ENCODE measurements at places on chromosomes 7 and 10.
A peak's percentile ranks its signal among the peaks of the same experiment; 100 is the strongest.

DNA sequence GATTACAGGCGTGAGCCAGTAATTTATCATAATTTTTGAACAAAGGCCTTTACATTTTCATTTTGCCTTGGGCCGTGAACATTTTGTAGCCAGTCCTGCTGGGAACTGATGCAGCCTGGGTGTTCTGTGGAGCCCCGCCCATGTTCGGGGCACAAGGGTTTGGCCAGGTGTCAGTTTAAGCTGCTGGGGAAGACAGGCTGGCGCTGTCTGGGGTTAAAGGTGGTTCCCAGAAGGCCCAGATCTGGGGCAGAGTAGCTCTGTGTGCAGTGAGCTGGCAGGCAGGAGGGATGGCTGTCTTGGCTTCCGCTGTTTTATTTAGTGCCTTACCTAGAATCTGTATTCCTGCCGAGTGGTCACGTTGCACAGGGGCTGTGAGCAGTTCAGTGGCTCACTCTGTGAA lies 50.2 kb downstream of the DOCK1 start:
- no peaks in the 10 kb centered on the region for H3K4me1 ChIP-seq
- H3K27me3 ChIP-seq = no peaks in the 10 kb centered on the region
- H3K4me3 ChIP-seq = no peak overlapping the region

- no peaks in the 10 kb centered on the region for H3K4me1 ChIP-seq
- no peaks in the 10 kb centered on the region for H3K36me3 ChIP-seq
- H3K27ac ChIP-seq = no peak overlapping the region
- DNase-seq = no peak
- H3K4me3 ChIP-seq = no peak overlapping the region
These were observed 333.9 kb downstream of the ADRA2A start for GRCh38 chr10:111410740-111411139.

GRCh38 chr10:36248304-36248981 lies 606.3 kb upstream of the FZD8 start:
- H3K36me3 ChIP-seq = no peaks in the 10 kb centered on the region
- no peak for DNase-seq
- H3K4me3 ChIP-seq = no peak overlapping the region
- no peaks in the 10 kb centered on the region for H3K4me1 ChIP-seq
- H3K27me3 ChIP-seq = no peaks in the 10 kb centered on the region

GRCh38 chr10:60098677-60099601 lies 192.6 kb upstream of the CCDC6 start:
- H3K36me3 ChIP-seq = peaks cover 5% of the 10 kb centered on the region
- no peak overlapping the region for H3K4me3 ChIP-seq
- no peaks in the 10 kb centered on the region for H3K4me1 ChIP-seq
- H3K27me3 ChIP-seq = no peaks in the 10 kb centered on the region

GRCh38 chr10:96073722-96074121 lies 30.3 kb downstream of the CCNJ start:
- H3K27me3 ChIP-seq = no peaks in the 10 kb centered on the region
- H3K4me1 ChIP-seq = no peaks in the 10 kb centered on the region
- no peak for DNase-seq

DNA sequence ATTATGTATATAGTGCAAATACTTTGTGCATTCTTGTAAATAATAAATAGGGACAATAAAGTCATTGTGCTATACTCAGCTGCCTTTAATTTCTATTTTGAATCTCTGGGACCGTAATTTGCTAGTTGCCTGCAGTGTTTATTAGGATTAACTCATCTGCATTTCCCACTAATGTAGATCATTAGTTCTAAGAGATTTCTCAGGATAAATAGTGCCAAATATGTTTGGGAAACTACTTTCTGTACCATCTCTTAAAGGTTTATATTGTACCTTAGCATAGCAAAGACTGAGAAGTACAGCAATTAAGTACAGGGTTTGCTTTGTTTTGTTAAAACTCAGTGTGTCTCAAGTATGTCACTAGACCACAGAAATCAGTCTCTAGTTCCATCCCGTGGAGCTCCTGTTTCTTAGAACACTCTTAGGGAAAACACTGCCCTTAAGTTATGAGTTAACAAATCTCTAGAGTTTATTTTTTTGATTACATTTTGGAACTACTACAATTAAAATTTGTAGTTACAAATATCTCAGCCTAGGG lies 26.0 kb downstream of the ADD3 start:
- no peaks in the 10 kb centered on the region for H3K27me3 ChIP-seq
- no peak for DNase-seq
- no peak overlapping the region for H3K4me3 ChIP-seq
- H3K27ac ChIP-seq = no peak overlapping the region

GRCh38 chr10:28382525-28383269 lies 79.8 kb upstream of the MPP7 start:
- no peaks in the 10 kb centered on the region for H3K4me1 ChIP-seq
- no peak overlapping the region for H3K27ac ChIP-seq
- no peak for DNase-seq
- H3K36me3 ChIP-seq = no peaks in the 10 kb centered on the region
- H3K4me3 ChIP-seq = no peak overlapping the region
- H3K27me3 ChIP-seq = no peaks in the 10 kb centered on the region

DNA sequence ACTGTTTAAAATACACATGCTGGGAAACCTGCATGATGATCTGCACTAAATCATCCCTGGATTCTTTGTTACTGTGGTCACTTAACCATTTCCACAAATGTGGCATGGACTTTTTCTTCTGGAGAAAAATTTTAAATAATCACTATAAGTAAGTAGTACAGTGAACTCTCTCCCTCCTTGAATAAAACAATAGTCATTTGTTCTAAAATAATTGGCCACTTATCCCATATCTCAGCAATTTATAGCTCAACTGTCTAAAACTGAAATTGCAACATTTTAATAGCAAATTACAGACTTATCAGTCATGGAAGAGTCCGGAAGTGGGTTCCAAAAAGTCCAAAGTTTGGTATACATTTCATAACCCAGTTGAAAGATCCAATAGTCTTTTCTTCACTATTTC lies 90.9 kb downstream of the MTERF1 start:
- no peak overlapping the region for H3K27ac ChIP-seq
- no peak for DNase-seq
- H3K27me3 ChIP-seq = no peaks in the 10 kb centered on the region
- H3K4me1 ChIP-seq = no peaks in the 10 kb centered on the region

- no peaks in the 10 kb centered on the region for H3K36me3 ChIP-seq
- no peaks in the 10 kb centered on the region for H3K4me1 ChIP-seq
- DNase-seq = no peak
- H3K27ac ChIP-seq = no peak overlapping the region
- no peak overlapping the region for H3K4me3 ChIP-seq
These were observed 33.9 kb downstream of the TMEM229A start for GRCh38 chr7:123998921-123999320.

GRCh38 chr7:47573758-47574481 lies 8.0 kb downstream of the TNS3 start:
- no peaks in the 10 kb centered on the region for H3K27me3 ChIP-seq
- no peak for DNase-seq
- no peaks in the 10 kb centered on the region for H3K4me1 ChIP-seq
- no peak overlapping the region for H3K27ac ChIP-seq
- H3K36me3 ChIP-seq = no peaks in the 10 kb centered on the region

- H3K27ac ChIP-seq = no peak overlapping the region
- H3K36me3 ChIP-seq = no peaks in the 10 kb centered on the region
- H3K27me3 ChIP-seq = no peaks in the 10 kb centered on the region
- H3K4me3 ChIP-seq = no peak overlapping the region
- no peak for DNase-seq
These were observed 683.2 kb downstream of the LRMDA start for GRCh38 chr10:76114581-76115001.

DNA sequence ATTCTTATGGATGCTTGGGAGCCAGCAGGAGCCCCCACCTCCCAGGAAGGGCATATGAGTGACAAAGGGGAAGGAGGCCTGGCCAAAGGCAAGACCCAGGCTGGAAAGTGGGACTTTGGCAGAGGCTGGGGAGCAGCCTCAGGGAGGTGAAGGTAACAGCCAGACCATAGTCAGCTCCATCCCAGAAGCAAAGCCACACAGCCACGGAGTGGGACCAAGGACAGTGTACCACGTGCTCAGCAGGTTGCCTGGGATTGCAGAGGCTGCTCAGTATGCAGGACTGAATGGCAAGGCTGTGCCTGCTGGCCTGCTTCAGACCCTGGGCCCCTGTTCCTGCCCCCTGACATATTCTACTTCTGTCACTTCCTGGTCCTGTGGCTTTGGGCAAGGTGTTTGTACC lies 17.6 kb upstream of the GPR26 start:
- H3K4me3 ChIP-seq = no peak overlapping the region
- H3K27ac ChIP-seq = no peak overlapping the region
- H3K4me1 ChIP-seq = no peaks in the 10 kb centered on the region
- no peaks in the 10 kb centered on the region for H3K36me3 ChIP-seq

- no peak overlapping the region for H3K27ac ChIP-seq
- no peaks in the 10 kb centered on the region for H3K36me3 ChIP-seq
- no peaks in the 10 kb centered on the region for H3K27me3 ChIP-seq
- H3K4me3 ChIP-seq = no peak overlapping the region
These were observed 806.9 kb downstream of the DNAJB9 start for GRCh38 chr7:109376576-109376975.

DNA sequence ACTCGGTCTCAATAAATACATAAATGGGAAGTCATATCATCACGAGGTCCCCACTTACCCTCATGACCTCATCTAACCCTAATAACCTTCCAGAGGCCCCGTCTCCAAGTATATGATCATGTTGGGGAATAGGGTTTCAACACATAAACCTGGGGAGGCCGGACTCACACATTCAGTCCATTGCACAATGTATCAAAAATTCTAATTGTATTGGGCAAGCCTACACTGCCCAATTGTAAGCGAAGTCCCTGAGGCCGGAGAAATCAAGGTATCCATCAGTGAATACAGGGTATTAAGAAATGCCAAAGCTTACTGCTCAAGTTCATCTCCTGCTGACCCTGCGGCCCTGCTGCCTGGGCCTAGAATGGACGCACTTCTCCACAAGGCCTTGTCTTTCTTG lies 69.6 kb downstream of the PARP12 start:
- H3K4me3 ChIP-seq = no peak overlapping the region
- H3K4me1 ChIP-seq = no peaks in the 10 kb centered on the region
- no peaks in the 10 kb centered on the region for H3K27me3 ChIP-seq
- no peak overlapping the region for H3K27ac ChIP-seq
- no peaks in the 10 kb centered on the region for H3K36me3 ChIP-seq
- DNase-seq = no peak

- H3K36me3 ChIP-seq = no peaks in the 10 kb centered on the region
- DNase-seq = no peak
- H3K4me1 ChIP-seq = no peaks in the 10 kb centered on the region
- H3K27me3 ChIP-seq = no peaks in the 10 kb centered on the region
These were observed 135.8 kb upstream of the NPS start for GRCh38 chr10:127413326-127413725.

- DNase-seq = no peak
- no peak overlapping the region for H3K27ac ChIP-seq
- H3K4me3 ChIP-seq = peak overlapping the region; percentile 58
- H3K27me3 ChIP-seq = peaks cover 3% of the 10 kb centered on the region
- H3K36me3 ChIP-seq = no peaks in the 10 kb centered on the region
These were observed 1.0 kb downstream of the GRM8 start for GRCh38 chr7:127251465-127252376.

- no peak overlapping the region for H3K4me3 ChIP-seq
- H3K36me3 ChIP-seq = no peaks in the 10 kb centered on the region
- no peak for DNase-seq
- H3K4me1 ChIP-seq = no peaks in the 10 kb centered on the region
- H3K27ac ChIP-seq = no peak overlapping the region
- no peaks in the 10 kb centered on the region for H3K27me3 ChIP-seq
These were observed 623.6 kb downstream of the PTPRN2 start for GRCh38 chr7:157964016-157964415.

GRCh38 chr10:26612151-26612915 lies 85.2 kb upstream of the PDSS1 start:
- no peak overlapping the region for H3K27ac ChIP-seq
- DNase-seq = no peak
- H3K27me3 ChIP-seq = no peaks in the 10 kb centered on the region
- H3K4me3 ChIP-seq = no peak overlapping the region
- H3K4me1 ChIP-seq = no peaks in the 10 kb centered on the region

DNA sequence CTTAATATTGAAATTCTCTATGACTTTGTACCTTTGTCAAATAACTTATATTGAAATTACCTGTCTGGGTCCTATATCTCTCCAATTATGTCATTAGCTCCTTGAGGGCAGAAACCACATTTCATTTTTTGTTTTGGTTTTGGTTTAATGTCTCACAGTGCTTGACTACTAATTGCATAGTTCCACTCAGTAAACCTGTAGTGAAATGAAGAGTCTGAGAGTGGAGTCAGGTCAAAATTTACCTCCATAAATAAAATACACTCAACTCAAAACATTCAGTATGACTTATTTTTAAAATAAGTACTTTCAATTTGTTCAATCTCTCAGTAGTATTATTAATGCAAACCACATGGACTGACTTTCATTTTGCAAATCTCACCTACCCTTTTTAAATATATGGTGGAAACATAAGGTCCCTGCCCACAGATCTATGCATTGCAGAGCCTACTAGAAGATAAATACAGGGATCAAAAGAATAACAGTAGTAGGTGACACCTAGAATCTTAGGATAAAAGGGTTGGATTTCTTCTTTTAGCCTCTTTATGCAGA lies 32.5 kb downstream of the PDE1C start:
- H3K27ac ChIP-seq = no peak overlapping the region
- H3K36me3 ChIP-seq = no peaks in the 10 kb centered on the region
- DNase-seq = no peak
- H3K27me3 ChIP-seq = no peaks in the 10 kb centered on the region

- H3K4me1 ChIP-seq = no peaks in the 10 kb centered on the region
- no peak overlapping the region for H3K4me3 ChIP-seq
- no peaks in the 10 kb centered on the region for H3K36me3 ChIP-seq
- H3K27me3 ChIP-seq = no peaks in the 10 kb centered on the region
- no peak overlapping the region for H3K27ac ChIP-seq
These were observed 147.8 kb downstream of the NEURL1 start for GRCh38 chr10:103641326-103641725.

- peaks cover 6% of the 10 kb centered on the region for H3K4me1 ChIP-seq
- H3K27me3 ChIP-seq = no peaks in the 10 kb centered on the region
- no peak overlapping the region for H3K27ac ChIP-seq
- no peak for DNase-seq
These were observed 581.9 kb upstream of the FOXK1 start for GRCh38 chr7:4100148-4100547.

- no peaks in the 10 kb centered on the region for H3K36me3 ChIP-seq
- H3K27me3 ChIP-seq = no peaks in the 10 kb centered on the region
- no peaks in the 10 kb centered on the region for H3K4me1 ChIP-seq
These were observed 23.5 kb downstream of the BCCIP start for GRCh38 chr10:125846894-125847293.

GRCh38 chr10:76298329-76298728 lies 866.9 kb downstream of the LRMDA start:
- H3K4me3 ChIP-seq = no peak overlapping the region
- H3K4me1 ChIP-seq = no peaks in the 10 kb centered on the region
- H3K27ac ChIP-seq = no peak overlapping the region
- no peaks in the 10 kb centered on the region for H3K27me3 ChIP-seq

DNA sequence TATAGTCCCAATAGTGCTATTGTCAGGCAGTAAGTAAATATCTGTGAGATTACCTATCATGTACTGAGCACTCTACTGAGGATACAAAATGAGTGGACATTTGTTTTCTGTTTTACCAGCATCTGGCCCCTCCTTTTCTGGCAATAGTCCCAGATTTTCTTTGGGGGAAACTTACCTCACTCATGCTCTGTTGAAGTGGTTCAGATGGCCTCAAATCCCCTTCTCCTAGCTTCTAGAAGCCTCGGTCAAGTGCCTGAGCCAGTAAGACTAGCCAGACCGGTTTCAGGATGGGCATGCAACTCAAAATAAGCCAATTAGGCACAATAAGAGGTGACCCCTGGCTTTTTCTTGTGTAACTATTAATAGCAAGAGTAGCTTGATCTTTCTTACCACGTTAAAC lies 19.7 kb downstream of the TRDMT1 start:
- no peak for DNase-seq
- no peaks in the 10 kb centered on the region for H3K36me3 ChIP-seq
- no peaks in the 10 kb centered on the region for H3K4me1 ChIP-seq
- H3K27me3 ChIP-seq = no peaks in the 10 kb centered on the region
